ENCODE measurements at places on chromosomes 16 and 17. TPM values are rescaled to one million over a fixed set of nuclear protein-coding genes. Genes with fewer than 3 reads are reported as not detected.

- H3K36me3 ChIP-seq = no peaks in the 10 kb centered on the region
- H3K27me3 ChIP-seq = no peaks in the 10 kb centered on the region
- H3K4me1 ChIP-seq = peaks cover 13% of the 10 kb centered on the region
- peak overlapping the region; percentile 28 for H3K4me3 ChIP-seq
Measured at GRCh38 chr16:8951447-8952280, 12.0 kb downstream of the USP7 start.

- peak; percentile 65 for DNase-seq
- no peaks in the 10 kb centered on the region for H3K27me3 ChIP-seq
- no peaks in the 10 kb centered on the region for H3K36me3 ChIP-seq
- no peak overlapping the region for H3K27ac ChIP-seq
- no peaks in the 10 kb centered on the region for H3K4me1 ChIP-seq
- H3K4me3 ChIP-seq = no peak overlapping the region
Measured at GRCh38 chr16:8996891-8997290, 33.2 kb upstream of the USP7 start.

DNA sequence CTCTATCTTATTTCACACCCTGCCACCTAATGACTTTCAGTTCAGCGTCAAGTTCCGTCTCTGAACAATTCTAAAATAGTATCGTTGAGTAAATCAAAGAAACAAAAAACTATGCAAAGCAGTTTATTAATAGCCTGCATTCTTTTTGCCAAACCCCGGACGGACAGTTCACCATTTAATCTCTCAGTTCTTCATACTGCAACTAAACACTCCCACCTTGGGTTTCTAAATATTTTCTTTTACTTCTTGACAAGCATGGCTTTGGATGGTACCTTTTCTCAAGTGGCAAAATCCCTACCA is 1.2 kb downstream of the MYH11 start:
- no peaks in the 10 kb centered on the region for H3K36me3 ChIP-seq
- DNase-seq = no peak
- peaks cover 80% of the 10 kb centered on the region for H3K27me3 ChIP-seq

GRCh38 chr17:34865716-34866115 is 95.5 kb downstream of the CCT6B start:
- no peak for DNase-seq
- H3K4me1 ChIP-seq = no peaks in the 10 kb centered on the region

- H3K4me1 ChIP-seq = no peaks in the 10 kb centered on the region
- H3K36me3 ChIP-seq = no peaks in the 10 kb centered on the region
- no peak overlapping the region for H3K4me3 ChIP-seq
- no peaks in the 10 kb centered on the region for H3K27me3 ChIP-seq
Measured at GRCh38 chr16:19967561-19967960, 82.9 kb upstream of the GPRC5B start.

- DNase-seq = no peak
- no peaks in the 10 kb centered on the region for H3K36me3 ChIP-seq
Measured at GRCh38 chr16:65394281-65394680, 272.4 kb upstream of the CDH11 start.

DNA sequence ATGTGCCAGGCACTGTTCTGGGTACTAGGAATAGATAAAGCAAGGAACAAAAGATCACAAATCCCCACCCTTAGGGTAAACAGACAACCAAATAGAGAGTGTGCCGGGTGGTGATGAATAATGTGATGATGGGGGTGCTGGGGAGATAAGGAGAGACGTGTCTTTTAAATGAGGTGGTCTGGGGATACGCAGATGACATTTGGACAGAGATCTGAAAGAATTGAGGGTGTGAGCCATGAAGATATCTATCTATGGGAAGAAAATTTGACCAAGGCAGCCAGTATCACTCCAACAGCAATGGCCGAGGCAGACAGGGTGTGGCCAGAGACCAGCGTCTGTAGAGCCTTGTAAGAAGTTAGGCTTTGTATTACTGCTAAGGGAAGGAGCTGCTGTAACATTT is 165.3 kb downstream of the MRTFB start:
- no peaks in the 10 kb centered on the region for H3K4me1 ChIP-seq
- DNase-seq = no peak
- peaks cover 88% of the 10 kb centered on the region for H3K36me3 ChIP-seq
- no peak overlapping the region for H3K27ac ChIP-seq
- no peaks in the 10 kb centered on the region for H3K27me3 ChIP-seq

DNA sequence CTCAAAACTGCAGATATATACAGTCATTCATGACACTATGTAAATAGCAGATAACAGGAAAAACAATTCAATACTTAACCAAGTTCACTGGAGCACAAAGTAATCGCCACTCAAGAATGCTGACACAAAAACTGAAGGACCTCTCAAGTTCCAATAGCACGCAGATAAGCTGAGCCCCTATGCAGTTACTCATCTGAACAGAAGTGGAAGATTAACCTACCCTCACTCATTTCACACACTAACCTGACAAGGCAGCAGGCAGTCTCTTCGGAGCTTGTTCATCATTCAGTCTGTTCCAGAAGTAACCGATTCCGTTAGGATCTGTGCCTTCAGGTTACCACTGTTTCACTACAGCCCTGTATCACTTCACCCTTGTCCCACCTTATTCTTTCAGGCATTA is 6.0 kb downstream of the HELZ start:
- H3K27ac ChIP-seq = no peak overlapping the region
- DNase-seq = no peak
- H3K4me1 ChIP-seq = peaks cover 3% of the 10 kb centered on the region

RCVRN gene
- total RNA-seq = not detected

PMM2 gene
- total RNA-seq = 25.3 TPM

NOG gene
- total RNA-seq = 2.3 TPM

TBC1D3I gene
- 0.50 TPM for total RNA-seq

VMO1 gene
- 1.0 TPM for total RNA-seq

KCTD19 gene
- 0.75 TPM for total RNA-seq

All from endodermal cell (in vitro differentiated cells).